CD4-positive, alpha-beta T cell treated with Interleukin-6 at 100 ng/mL for 8 hours (primary cell): ENCODE measurements at places on chromosomes 1 and 21.

DNA sequence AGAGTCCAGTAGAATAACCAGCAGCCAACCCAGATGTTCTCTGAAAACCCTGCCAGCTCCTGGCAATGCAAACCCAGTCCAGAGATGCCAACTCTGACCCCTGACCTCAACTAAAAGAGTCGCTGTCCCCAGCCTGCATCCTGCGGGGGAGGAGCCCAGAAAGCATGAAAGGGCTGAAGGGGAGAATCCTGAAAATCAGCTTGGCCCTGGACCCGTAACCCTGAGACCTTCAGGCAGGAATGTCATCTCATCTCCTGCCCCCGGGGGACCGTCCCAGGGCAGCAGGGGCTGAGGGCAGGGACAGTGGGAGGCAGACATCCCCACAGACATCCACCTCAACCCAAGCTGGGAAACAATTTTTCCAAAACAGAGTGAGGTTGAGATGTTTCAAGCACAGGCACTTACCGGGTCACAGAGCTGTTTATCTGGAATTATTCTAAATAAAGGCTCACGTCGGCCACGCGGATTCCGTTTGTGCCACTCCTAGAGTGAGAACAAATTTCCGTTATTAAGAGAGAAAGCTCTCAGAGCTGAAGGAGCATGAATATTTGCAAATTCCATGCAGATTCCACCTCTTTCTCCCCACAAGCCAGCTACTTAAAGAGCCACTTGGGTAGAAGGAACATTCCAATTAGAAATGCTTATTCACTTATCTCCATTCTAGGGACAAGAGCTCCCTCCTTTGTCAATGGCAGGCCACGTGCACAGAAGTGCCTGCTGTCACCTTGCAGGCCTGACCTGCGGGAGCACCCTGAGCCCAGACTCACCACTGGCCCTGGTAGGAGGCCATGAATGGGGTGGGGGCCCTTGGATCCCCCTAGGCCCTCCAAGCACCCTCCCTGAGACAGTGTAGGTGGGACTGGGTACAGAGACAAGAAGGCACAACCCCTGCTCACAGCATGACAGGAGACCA, 240.1 kb downstream of the NPHP4 start:
- no peak for DNase-seq

- no peak for DNase-seq
Observed at GRCh38 chr21:37682966-37683365, 233.3 kb downstream of the KCNJ6 start.

GRCh38 chr1:178694923-178695525, 30.0 kb upstream of the RALGPS2 start:
- no peak for DNase-seq

DNA sequence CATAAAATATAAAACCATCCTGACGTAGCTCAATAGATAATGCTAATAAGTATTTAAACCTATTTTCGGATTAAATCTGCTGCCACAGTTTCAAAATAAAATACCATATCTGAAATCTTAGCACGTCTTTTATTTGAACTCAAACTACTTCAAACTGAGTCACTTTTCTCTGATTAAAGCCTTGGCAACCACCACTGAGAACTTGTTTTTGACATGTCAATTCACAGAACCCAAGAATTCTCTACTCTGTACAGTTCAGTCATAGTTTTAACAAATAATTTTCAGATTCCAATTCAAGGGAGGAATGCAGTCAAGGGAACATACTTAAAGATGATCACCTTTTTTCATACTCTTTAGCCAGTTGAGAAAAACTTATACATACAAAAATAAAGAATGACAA, 643.2 kb downstream of the KCNT2 start:
- no peak for DNase-seq

GRCh38 chr21:43988016-43988415, 24.1 kb upstream of the TRAPPC10 start:
- no peak for DNase-seq

- DNase-seq: no peak
Observed at GRCh38 chr1:173134029-173134428, 73.1 kb downstream of the TNFSF4 start.

GRCh38 chr21:38249696-38250278, 7.0 kb upstream of the KCNJ15 start:
- DNase-seq: no peak

DNA sequence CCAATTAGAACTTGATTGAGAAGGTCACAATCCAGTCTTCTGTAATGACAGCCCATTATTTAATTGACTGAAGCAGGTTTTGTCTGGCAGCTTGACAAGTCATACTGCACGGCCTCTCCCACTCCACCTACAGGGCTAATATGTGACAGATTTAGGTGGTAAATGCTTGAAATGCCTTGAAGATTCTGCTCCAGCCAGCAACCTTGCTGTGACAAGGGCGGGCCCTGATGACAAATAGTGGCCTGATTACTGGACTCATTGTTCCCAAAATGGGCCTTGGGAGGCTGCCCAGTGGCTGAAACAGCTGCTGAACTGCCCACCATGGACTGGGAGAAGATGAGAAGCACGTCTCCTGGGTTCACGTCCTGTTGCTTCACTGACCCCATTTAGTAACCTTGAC, 30.0 kb upstream of the CRNN start:
- no peak for DNase-seq

DNA sequence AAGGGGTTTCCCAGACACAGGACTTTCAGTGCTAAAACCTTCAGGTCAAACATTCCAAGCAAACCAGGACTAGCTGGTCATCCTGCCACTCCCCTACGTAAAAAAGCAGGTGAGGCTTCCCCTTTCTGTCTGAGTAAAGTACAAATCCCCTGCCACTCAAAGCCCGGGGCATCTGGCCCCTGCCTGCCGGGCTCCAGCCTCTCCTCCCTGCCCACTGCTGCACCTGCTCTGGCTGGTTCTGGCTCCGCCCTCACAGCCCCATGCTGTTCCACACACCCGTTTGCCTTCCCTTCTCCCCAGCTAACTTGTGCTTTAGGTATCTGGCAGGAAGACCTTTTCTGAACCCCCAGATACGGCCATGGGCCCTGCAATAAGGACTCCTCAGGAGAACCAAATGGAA, 23.3 kb upstream of the S100A7 start:
- DNase-seq: no peak

DNA sequence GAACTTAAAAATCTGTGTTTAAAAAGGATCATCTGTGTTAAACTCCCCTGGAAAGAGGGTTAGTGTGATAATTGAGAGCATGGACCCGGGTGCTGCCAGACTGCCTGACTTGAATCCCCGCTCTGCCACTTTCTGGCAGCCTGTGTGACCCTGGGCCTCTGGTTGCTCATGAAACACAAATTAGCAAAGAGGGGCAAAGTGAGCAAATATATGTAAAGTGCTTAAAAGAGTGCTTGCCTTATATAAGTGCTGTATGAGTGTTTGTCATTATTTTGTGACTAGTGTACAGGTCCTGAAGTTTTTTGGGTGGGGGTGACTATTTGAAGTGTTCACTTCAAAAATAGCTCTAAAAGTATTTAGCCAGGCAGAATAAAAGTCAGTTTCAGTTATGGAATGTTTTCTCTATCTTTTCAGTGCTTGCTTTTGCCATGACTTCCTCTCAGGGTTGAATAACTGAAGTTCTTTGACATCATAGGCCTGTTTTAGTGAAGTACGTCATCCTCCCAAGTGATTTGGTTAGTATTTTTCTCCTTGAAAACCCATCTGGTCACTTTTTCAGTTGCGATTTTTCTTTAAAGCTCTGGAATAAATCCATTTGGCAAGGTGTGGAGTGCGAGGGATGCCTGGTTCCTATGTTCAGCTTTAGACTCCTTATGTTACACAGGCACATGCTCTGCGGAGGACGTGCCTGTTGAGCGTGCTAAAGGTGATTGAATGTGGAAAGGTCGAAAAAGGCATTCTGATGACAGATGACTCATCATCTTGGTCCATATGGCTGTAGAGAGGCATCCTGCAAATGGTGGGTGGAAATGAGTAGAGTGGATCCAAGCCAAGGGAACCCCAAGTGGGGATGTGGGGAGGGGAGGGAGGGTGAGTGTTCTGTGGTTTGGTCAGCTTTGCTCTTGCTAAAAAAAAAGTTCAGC, 47.8 kb downstream of the AK4 start:
- no peak for DNase-seq

GRCh38 chr1:63777965-63778880, 4.4 kb downstream of the ROR1 start:
- DNase-seq: no peak

DNA sequence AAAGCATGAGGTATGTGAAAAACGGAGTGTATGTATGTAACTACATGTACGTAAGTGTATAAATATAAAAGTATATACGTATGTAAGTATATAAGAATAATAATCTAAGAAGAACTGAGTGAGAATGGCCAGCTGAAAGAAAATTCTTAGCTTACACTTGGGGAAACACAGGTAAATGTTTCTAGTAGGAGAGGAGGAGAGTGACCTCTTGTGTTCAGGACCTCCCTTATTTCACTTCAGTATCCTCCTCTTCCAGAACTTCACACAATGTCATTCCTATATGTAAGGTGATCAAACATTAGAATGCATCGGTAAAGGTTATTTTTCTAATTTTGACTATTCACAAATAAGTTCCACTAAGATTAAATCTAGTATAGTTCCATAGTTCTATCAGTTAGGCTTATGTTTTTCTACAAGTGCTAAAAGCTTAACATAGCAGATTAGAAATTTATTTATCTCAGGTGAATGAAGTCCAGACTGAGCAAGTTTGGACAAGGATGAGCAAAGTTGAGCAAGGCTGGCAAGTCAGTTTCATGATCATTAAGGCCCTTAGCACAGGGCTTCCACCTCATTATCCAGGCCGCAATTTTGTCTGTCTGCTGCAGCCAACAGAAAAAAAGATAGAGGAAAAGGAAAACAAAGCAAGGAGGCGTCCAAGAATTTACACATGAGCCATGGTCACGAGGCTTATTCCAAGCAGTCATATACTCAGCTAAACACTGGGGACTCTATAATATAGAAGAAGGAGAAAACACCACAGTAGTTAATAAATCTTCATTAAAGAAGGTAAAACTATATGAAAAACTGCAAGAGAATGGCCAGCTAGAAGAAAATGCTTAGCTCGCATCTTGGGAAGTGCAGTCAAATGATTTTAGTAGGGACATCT, 7.1 kb upstream of the MROH9 start:
- no peak for DNase-seq

DNA sequence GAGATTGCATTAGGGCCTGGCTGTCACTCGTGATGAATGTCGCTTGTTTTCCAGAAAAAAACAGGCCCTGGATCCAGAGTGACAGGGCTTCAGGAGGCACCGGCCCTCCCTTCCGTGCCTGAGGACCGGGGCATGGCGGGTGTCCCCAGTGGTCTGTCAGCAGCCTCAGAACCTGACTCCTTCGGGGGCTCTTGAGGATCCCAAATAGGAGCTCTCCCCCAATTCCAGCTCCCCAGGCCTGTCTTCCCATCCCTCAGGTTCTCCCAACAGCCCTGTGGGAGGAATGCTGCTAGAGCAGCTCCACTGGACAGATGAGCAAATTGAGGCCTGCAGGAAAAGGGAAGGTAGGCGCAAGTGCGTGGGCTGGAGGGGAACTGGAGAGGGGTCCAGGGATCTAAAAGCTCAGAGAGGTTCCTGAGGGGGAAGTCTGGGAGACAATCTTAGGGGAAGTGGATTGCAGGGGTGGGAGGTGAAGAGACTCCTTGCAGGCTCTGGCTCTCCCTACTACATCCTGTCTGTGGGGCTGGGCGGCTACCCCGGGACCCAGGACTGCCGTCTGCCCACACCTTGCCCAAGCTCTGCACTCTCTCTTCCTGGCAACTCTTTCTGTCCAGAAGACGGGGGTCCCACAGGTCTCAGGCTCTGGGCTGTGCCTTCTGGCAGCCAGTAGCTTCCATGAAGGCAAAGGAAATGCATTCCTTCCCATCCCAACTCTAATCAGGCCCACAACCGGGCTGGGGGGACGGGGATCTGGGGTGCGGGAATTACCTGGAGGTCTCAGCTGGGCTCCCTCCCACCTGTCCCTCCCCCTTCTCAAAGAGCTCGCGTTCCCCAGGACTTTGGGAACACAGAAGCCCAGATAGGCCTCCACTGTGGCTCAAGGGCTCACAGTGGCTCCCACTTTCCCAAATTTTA, 105.7 kb upstream of the CASZ1 start:
- DNase-seq: no peak

DNA sequence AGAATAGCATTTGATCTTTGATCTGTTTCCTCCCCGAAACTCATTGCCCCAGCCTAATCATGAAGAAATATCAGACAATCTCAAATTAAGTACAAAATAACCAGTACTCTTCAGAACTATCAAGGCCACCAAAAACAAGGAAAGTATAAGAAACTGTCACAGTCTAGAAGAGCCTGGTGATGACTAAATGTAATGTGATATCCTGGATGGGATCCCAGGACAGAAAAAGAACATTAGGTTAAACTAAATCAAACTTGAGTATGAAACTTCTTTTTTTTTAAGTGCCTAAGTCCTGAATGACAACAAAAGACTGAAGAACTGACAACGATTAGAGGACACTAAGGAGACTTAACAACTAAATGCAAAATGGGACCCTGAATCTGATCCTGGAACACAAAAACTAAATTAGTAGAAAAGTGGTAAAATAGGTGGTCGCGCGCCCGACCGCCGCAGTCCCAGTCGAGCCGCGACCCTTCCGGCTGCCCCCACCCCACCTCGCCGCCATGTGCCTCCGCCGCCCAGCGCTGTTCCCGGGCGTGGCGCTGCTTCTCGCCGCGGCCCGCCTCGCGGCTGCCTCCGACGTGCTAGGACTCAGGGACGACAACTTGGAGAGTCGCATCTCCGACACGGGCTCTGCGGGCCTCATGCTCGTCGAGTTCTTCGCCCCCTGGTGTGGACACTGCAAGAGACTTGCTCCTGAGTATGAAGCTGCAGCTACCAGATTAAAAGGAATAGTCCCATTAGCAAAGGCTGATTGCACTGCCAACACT, 5.5 kb upstream of the PRKAB2 start:
- DNase-seq: no peak

- no peak for DNase-seq
Observed at GRCh38 chr21:40639616-40640194, 207.3 kb downstream of the DSCAM start.

DNA sequence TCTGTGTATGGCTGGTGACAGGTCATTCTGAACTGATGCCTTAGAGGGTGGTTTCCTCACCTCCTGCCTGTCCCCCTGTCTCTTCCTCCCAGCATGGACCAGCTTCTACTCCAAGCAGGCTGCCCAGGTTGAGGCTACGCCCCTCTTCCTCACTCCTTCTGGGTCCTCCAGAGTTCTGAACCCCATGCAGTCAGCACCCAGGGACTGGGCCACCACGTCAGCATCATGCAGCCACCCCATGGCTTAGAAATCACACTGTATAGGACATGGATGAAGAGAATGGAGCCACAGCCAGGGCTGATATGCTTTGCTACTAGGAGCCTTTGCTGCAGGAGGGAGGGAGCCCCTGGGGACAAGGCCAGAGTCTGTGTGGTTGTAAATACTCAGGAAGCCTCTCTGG, 8.3 kb downstream of the FOXO6 start:
- no peak for DNase-seq

GRCh38 chr1:209627732-209628196, 24.5 kb downstream of the LAMB3 start:
- peak; percentile 68 for DNase-seq

GRCh38 chr1:218867066-218867465, 306.6 kb upstream of the LYPLAL1 start:
- no peak for DNase-seq

- DNase-seq: no peak
Observed at GRCh38 chr1:47853852-47854251, 143.3 kb downstream of the TRABD2B start.

- DNase-seq: no peak
Observed at GRCh38 chr1:30805304-30806003, 47.9 kb upstream of the LAPTM5 start.

- no peak for DNase-seq
Observed at GRCh38 chr1:180224902-180225301, 5.2 kb upstream of the LHX4 start.
